Pericardium fibroblast (primary cell): ENCODE measurements at places on chromosomes 1 and 21. TPM values are rescaled to one million over a fixed set of nuclear protein-coding genes. Genes with fewer than 3 reads are reported as not detected.

Gene MTMR11
- 3.1 and 3.9 TPM in 2 replicates for total RNA-seq

Gene ANXA9
- total RNA-seq = 0.26 and 1.2 TPM in 2 replicates

Gene C1QTNF12
- 0.26 and 3.9 TPM in 2 replicates for total RNA-seq

Gene B3GALT5
- total RNA-seq = not detected in 2 replicates

Gene SERPINC1
- not detected in 2 replicates for total RNA-seq

Gene KCNE2
- not detected in 2 replicates for total RNA-seq

Gene FAAH
- 0.43 and 2.1 TPM in 2 replicates for total RNA-seq
